ENCODE measurements at places on chromosomes 7 and 10. TPM values are rescaled to one million over a fixed set of nuclear protein-coding genes. Genes with fewer than 3 reads are reported as not detected.
A peak's percentile ranks its signal among the peaks of the same experiment; 100 is the strongest.

DNA sequence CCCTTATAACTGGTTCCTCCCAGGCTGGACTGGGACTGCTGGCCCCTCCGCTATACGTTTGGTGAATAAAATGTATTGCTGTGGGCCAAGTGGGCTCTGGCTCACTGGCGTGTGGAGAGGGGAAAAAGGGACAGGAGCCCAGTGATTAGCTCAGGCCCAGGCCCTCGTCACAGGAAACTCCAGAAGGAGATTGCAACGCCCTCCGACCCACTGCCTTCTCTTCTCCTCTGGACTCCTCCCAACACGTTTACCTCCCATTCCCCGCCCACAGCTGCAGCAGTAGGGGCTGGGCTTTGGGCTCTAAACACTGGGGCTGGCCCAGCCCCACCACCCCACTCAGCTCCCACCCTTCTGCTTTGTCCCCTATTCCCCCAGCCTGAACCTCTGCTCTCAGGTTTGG is 173.9 kb downstream of the NEURL1 start:
- DNase-seq = peak; percentile 68
- H3K27ac ChIP-seq = peak overlapping the region; percentile 82
- peaks cover 24% of the 10 kb centered on the region for H3K4me1 ChIP-seq
- H3K36me3 ChIP-seq = peaks cover 8% of the 10 kb centered on the region

- no peaks in the 10 kb centered on the region for H3K27me3 ChIP-seq
- no peak overlapping the region for H3K4me3 ChIP-seq
- no peaks in the 10 kb centered on the region for H3K36me3 ChIP-seq
- H3K4me1 ChIP-seq = no peaks in the 10 kb centered on the region
- H3K27ac ChIP-seq = no peak overlapping the region
Observed at GRCh38 chr7:147658392-147658967, 932.1 kb upstream of the C7orf33 start.

DNA sequence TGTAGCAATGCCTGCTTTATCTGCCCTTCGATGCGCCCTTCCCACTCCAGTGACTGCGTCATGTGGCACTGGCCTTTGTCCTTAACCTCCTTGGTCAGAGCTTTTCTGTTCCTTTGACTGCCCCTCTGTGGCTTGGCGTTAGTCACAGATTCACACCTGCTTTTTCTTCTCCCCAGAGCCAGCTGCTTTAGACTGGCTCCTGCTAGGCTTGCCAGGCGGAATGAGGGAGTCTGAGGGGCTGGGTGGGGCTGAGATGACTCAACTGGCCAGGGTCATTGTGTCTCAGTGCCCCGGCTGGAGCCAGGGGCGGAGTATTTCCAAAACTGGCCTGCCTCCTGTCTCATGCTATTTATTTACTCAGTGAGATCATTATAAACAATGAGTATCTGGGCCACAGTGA is 194.1 kb downstream of the EMX2 start:
- H3K36me3 ChIP-seq = no peaks in the 10 kb centered on the region
- no peak overlapping the region for H3K4me3 ChIP-seq
- no peaks in the 10 kb centered on the region for H3K4me1 ChIP-seq
- H3K27ac ChIP-seq = no peak overlapping the region
- DNase-seq = no peak

DNA sequence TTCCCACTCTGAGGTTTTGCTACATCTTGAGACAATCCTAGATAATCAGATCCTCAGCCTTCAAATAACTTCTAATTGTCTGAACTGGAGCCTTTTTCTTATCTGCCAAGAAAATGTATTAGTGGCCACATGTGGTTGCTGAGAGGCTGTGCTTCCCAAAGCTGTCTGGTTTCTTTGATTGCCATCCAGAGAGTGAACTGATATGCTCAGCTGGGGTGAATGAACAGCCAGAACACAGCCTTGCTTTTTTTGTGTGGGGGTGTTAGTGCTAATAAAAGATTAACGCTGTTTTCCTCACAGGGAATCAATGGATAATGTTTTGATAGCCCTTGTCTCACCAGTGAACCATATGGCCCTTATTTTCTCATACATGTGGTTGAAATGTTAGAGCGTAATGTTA is 66.9 kb downstream of the BBS9 start:
- no peak overlapping the region for H3K27ac ChIP-seq
- no peaks in the 10 kb centered on the region for H3K27me3 ChIP-seq
- H3K4me3 ChIP-seq = no peak overlapping the region
- peak; percentile 8 for DNase-seq
- peaks cover 3% of the 10 kb centered on the region for H3K4me1 ChIP-seq
- H3K36me3 ChIP-seq = no peaks in the 10 kb centered on the region

DNA sequence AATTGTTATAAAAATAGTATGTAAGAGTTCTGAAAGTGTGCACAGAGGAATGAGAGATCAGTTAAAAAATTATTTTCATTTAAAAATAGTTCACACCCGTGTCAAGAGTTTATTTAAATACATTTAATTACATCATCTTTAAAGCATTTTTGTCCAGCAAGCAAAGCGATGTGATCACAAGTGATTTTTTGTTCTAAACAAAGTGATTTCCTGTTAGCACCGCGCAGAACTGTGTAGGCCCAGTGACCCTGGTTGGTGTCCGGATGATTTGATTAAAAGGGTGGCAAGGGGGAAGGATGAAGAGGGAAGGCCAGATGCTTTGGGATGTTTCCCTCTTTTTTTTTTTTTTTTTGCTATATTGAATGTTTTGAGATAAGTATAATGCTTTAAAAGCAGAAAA is 227.8 kb upstream of the PITRM1 start:
- no peaks in the 10 kb centered on the region for H3K27me3 ChIP-seq
- no peak overlapping the region for H3K27ac ChIP-seq
- H3K4me1 ChIP-seq = peaks cover 10% of the 10 kb centered on the region
- H3K36me3 ChIP-seq = no peaks in the 10 kb centered on the region
- no peak overlapping the region for H3K4me3 ChIP-seq

GRCh38 chr10:119256030-119256429 is 48.7 kb downstream of the GRK5 start:
- H3K27ac ChIP-seq = no peak overlapping the region
- no peak for DNase-seq
- no peaks in the 10 kb centered on the region for H3K27me3 ChIP-seq

Gene CRYGN
- polyA plus RNA-seq = not detected

GRCh38 chr10:48656914-48657305 is 27.8 kb upstream of the WDFY4 start:
- no peaks in the 10 kb centered on the region for H3K36me3 ChIP-seq
- no peak overlapping the region for H3K4me3 ChIP-seq
- peaks cover 9% of the 10 kb centered on the region for H3K27me3 ChIP-seq
- no peak for DNase-seq

DNA sequence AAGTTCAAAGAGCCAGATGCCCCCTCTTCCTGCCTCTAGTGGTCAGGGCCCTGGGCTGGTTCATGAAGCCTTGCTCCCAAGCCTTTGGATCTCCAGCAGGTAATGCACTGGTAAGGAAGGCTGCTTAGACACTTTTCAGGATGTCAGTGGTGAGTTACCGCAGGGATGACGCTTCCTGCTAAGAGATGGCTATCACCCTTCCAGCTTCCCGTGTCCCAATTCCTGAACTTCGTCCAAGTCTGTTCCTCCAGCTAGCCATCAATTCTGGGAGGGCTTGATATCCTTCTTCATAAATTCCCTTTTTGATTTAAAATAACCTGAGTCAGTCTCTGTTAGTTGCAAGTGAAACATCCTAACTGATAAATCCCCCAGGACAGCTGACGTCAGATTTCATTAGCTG is 221.2 kb downstream of the PLXNA4 start:
- DNase-seq = no peak
- H3K4me3 ChIP-seq = no peak overlapping the region
- H3K27me3 ChIP-seq = no peaks in the 10 kb centered on the region
- H3K27ac ChIP-seq = no peak overlapping the region

GRCh38 chr10:67602268-67602950 is 93.6 kb downstream of the CTNNA3 start:
- no peak overlapping the region for H3K27ac ChIP-seq
- peaks cover 7% of the 10 kb centered on the region for H3K4me1 ChIP-seq
- no peak overlapping the region for H3K4me3 ChIP-seq
- DNase-seq = peak; percentile 96
- no peaks in the 10 kb centered on the region for H3K27me3 ChIP-seq

DNA sequence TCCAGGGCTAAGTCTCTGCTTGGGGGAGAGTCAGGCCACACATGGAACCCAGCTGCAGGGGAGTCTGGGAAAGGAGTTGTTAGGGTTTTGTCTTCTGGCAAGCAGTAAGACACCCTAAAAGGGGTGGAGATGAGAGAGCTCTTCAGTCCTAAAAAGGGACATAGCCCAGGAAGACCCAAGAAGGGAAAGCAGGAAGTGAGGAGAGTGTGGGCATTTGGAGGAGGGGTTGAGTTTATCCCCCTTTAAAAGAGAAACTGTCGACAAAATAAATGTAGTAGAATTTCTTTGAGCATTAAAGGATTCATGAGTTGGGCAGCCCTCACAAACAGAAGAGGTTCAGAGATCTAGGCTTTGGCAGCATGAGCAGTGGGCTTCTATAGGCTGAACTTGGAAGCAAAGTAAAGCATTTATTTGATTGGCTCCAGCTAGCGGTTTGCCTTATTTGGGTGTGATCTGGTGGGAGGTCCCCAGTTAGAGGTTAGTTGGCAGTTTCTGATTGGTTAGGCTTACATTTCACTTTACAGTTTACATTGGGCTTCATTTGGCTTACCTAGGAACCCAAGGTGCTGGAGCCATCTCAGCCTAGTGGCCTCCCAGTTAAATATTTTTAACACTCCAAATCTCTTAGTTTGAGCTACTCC is 246.7 kb downstream of the CAMK1D start:
- no peak overlapping the region for H3K4me3 ChIP-seq
- no peaks in the 10 kb centered on the region for H3K4me1 ChIP-seq
- no peak for DNase-seq
- H3K27ac ChIP-seq = no peak overlapping the region
- H3K27me3 ChIP-seq = no peaks in the 10 kb centered on the region

- H3K4me3 ChIP-seq = no peak overlapping the region
- H3K4me1 ChIP-seq = no peaks in the 10 kb centered on the region
- no peaks in the 10 kb centered on the region for H3K36me3 ChIP-seq
- no peak for DNase-seq
- H3K27ac ChIP-seq = no peak overlapping the region
Observed at GRCh38 chr7:79837915-79838314, 296.7 kb upstream of the GNAI1 start.

- DNase-seq = no peak
- no peak overlapping the region for H3K4me3 ChIP-seq
- no peaks in the 10 kb centered on the region for H3K36me3 ChIP-seq
- no peaks in the 10 kb centered on the region for H3K4me1 ChIP-seq
- no peak overlapping the region for H3K27ac ChIP-seq
- H3K27me3 ChIP-seq = no peaks in the 10 kb centered on the region
Observed at GRCh38 chr10:23614483-23614882, 175.6 kb downstream of the OTUD1 start.

DNA sequence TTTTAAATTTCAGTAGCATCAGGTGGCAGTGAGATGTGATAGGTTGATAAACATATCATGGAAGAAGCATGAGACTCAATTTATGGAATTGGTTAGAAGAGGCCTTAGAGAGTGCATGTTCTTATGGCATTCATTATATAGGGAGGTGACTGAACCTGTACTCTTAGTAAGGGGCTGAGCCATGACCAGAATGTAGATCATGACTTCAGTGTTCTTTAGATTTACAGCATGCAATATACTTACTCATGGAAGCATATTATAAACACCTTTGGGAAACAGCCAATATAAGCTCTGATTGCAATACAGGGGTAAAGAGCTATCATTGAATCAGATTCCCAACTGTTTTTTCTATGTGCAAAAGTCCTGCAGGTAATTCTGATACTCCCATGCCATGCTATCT is 50.2 kb downstream of the NT5C3A start:
- H3K27ac ChIP-seq = no peak overlapping the region
- H3K27me3 ChIP-seq = no peaks in the 10 kb centered on the region
- peaks cover 13% of the 10 kb centered on the region for H3K36me3 ChIP-seq
- peaks cover 2% of the 10 kb centered on the region for H3K4me1 ChIP-seq
- no peak overlapping the region for H3K4me3 ChIP-seq
- DNase-seq = no peak

GRCh38 chr10:10149899-10150298 is 867.8 kb upstream of the CELF2 start:
- no peak overlapping the region for H3K27ac ChIP-seq
- no peaks in the 10 kb centered on the region for H3K36me3 ChIP-seq
- no peaks in the 10 kb centered on the region for H3K4me1 ChIP-seq
- no peak overlapping the region for H3K4me3 ChIP-seq
- no peaks in the 10 kb centered on the region for H3K27me3 ChIP-seq

DNA sequence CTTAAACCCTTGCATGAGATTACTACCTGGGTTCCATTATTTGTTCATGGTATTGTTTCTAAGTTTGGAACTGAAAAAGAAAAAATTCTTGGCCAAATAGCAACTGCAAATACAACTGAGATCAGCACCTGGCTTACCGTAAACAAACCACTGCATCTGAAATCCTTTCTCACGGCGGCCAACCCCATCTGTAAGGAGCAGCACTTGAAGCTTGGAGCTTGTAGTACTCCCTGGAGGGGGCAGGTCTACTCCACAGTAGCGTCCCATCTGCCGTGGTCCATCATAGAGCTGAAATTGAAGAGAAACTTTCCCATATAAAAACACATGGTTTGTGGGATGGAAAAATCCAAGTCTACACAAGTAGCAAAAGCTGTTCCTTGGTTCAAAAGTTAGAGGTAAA is 109.9 kb downstream of the CUBN start:
- no peak overlapping the region for H3K4me3 ChIP-seq
- peaks cover 6% of the 10 kb centered on the region for H3K4me1 ChIP-seq
- H3K36me3 ChIP-seq = no peaks in the 10 kb centered on the region
- no peak overlapping the region for H3K27ac ChIP-seq

- H3K36me3 ChIP-seq = peaks cover 37% of the 10 kb centered on the region
- no peak overlapping the region for H3K27ac ChIP-seq
- no peak overlapping the region for H3K4me3 ChIP-seq
- H3K27me3 ChIP-seq = no peaks in the 10 kb centered on the region
- DNase-seq = no peak
- peaks cover 6% of the 10 kb centered on the region for H3K4me1 ChIP-seq
Observed at GRCh38 chr7:5497295-5498103, 73.9 kb upstream of the TNRC18 start.

Gene PNLIPRP2
- polyA plus RNA-seq = not detected
